ENCODE measurements at places on chromosomes 5 and 9.

DNA sequence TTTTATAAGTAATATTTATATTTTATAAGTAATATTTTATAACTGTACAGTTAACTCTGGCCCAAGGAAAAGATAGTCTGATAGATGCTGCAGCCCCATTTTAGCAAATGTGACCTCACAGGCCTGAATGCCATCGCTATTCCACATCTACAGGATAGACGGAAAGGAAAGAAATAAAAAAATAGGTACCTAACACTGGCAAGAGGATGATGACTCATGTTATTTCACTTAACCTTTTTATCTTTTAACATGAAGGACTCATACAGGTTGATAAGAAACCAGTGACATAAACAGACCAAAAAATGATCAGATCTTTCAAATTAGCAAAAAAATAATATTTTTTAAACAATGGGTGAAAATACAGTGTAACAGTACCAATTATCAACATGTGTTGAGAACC is 2.7 kb downstream of the CD274 start:
- no peak for DNase-seq

- no peak for DNase-seq
Measured at GRCh38 chr9:134944916-134945315, 27.2 kb upstream of the FCN1 start.

- DNase-seq = no peak
Measured at GRCh38 chr5:101425339-101425859, 522.3 kb upstream of the ST8SIA4 start.

DNA sequence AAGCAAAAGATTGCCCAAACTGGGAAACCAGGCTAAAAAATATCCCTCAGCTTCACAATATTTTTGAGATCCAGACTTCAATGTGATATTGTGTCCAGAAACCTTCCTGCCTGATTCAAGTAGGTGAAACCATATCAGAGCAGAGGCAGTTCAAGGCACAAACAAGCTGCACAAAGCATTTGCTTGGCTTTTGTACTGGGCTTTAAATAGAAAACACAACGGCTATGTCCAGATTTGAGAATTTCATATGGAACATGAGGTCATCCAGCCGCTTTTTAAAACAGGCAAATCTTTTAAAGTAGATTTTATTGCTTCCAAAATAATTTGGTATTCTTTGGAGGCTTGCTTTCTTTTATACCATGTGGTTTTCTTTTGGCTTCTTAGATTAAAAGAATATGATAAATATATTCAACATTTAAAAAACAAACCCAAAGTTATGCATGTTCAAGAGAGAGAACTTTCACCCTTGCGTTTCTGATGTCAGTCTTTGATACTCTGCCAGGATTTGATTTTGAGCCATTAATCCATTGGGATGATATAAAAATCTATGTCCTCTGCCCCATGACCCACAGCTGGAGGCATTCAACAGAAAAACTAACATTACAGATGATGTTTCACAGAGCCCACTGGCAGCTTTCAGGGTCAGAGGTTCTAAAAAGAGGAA is 29.0 kb upstream of the CCDC112 start:
- no peak for DNase-seq

DNA sequence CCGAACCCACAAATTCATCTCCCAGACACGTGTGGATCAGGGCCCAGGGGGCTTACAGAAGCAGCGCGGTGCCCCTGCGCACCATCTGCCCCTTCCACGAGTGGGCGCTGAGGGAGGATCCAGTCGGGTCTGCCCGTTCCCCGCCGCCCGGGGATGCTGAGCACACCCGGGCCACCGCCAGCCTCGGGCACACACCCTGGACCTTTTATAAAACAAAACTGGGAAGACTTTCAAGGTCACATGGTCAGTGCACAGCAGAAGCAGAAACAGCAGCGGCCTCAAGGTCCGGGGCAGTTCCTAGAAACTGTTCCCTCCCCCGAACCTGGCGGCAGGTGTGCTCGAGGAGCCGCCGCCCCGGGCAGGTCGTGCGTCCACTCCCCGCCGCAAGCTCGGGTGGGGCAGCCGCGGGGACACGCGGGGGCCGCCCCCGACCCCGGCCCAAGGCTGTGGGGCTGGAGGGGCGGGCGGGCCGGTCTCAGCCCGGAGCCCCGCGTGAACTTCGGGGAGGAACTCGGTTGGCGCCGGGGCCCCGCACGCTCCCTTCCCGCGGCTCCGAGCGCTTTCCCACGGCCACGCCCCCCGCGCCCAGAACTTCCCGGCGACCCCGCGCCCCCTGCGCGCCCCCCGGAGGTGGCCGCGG is 633 bp upstream of the PPP1R26 start:
- peak; percentile 19 for DNase-seq

GRCh38 chr9:133468777-133469421 is 9.1 kb downstream of the CACFD1 start:
- no peak for DNase-seq

GRCh38 chr9:86350006-86350760 is 4.0 kb downstream of the TUT7 start:
- DNase-seq = no peak

DNA sequence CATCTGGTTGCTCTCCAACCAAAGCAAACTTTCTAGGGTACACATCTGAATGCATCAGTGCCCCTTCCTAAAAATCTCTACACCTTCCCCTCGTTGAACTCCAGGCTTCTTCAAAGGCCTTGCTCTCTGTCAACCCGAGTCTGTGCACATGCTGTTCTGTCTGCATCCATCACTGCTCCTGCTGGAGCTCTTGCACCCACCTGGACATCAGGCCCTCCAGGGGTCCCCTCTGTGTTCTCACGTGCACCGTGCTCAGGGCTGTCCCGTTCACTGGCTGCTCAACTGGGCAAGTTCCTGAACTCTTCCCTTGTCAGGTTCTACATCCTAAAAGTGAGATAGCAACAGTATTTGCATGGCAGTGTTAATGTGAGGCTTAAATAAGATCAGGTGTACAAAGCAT is 62.7 kb upstream of the ANGPTL2 start:
- no peak for DNase-seq

GRCh38 chr5:170585273-170585948 is 81.6 kb downstream of the KCNIP1 start:
- DNase-seq = no peak

DNA sequence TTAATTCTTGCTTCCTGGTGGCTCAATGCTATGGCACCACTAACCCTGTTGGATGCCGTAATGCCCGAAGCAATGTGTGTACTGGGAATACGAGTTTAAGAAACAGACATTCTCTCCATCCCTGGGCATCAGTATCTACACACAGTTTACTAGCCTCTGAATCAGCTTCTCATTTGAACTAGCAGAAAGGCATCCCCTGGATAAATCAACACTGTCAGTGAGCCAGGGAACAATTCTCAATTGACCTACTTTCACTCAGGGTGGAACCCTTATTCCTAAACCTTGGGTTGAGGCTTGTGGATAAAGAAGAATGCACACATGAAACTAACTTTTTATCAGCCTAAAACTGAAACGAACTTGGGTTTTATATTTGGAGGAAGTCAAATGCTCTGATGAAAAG is 331.0 kb downstream of the GADD45G start:
- DNase-seq = no peak

GRCh38 chr5:171640480-171640879 is 145.1 kb upstream of the SMIM23 start:
- no peak for DNase-seq

DNA sequence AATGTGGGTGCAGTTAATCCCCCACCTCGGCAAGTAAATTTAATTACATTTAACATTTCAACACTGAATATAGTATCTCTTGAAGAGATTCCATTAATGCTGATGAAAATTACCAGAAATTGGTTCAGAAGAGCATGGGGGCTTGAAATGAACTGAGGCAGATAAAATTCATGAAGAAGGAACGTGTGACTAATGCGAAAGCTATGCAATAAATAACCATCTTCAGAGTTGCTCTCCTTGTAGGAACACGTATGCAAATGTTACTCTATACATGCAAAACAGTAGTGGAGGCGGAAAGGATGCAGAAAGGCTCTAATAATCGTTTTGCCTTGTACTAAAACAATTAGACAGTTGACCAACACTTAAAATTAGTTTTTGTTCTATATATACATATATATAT is 320.2 kb downstream of the CTNND2 start:
- no peak for DNase-seq

DNA sequence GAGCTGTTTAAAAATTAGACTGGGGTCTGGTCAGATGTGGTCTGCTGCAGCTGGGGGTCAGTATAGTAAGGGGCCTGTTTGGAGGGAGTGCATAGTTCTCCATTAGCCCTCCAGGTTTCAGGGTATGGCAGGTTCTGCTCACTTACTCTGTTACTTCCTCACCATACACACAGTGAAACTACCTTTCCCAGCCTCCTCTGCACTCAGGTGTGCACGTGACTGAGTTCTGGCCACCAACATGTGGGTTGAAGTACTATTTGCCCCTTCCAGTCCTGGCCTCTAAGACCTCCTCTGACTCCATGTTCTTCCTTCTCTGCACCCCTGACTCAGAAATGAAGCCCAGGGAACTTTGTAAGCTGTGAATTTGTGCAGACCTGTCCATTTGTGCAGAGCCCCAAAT is 190.5 kb upstream of the CLINT1 start:
- no peak for DNase-seq

DNA sequence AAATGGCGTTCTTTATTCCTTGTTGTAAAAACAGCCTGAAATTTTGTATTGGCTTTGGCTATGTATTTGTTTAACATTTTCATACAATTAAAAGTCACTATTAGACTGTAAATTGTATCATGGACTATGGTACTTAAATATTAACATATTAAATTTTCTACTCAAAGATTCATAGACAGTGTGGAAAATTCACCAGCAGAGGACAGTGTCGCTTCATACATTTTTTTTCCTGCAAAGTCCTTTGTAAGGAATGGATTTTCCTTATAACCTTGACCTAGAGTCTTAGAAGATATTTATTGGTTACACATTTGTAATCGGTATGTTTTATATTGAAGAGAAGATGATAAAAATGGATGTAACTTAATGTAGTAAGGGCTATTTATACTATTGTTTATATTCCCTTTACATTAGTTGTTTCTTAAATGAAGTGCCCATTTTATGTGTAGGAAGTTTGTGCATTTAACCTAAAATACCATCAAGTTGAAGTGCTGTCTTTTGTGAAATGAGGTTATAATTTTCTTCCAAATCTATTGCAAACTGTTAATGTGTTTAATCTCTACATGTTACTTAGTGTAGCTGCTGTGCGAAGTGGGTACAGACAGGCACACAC is 150.1 kb downstream of the KDM4C start:
- DNase-seq = no peak

- no peak for DNase-seq
Measured at GRCh38 chr5:116553366-116553765, 21.3 kb downstream of the SEMA6A start.

- DNase-seq = no peak
Measured at GRCh38 chr5:2021484-2022176, 138.9 kb upstream of the IRX4 start.

DNA sequence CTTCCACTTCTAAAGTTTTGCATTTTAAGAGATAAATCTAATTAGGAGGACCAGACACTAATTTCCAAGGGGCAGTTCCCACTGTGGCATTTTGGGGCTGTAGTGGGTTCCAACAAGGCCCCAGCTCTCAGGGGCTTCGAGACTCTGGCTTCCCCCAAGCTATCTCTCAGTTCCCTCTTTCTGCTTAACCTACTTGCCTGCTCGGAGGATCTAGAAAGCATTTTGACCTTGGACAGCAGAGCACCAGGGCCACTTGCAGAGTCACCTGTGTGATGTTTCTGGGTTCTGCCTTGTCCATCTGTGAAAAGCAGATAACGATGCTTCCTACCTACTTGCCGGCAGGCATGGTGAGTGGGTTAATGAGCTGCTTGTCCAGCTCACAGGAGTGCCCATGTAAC is 175.4 kb downstream of the MED10 start:
- DNase-seq = no peak

GRCh38 chr5:21862986-21863385 is 990.2 kb downstream of the CDH12 start:
- DNase-seq = no peak

- DNase-seq = no peak
Measured at GRCh38 chr9:27924502-27924901, 351.2 kb upstream of the C9orf72 start.

- no peak for DNase-seq
Measured at GRCh38 chr9:81256368-81256767, 433.0 kb downstream of the TLE1 start.

DNA sequence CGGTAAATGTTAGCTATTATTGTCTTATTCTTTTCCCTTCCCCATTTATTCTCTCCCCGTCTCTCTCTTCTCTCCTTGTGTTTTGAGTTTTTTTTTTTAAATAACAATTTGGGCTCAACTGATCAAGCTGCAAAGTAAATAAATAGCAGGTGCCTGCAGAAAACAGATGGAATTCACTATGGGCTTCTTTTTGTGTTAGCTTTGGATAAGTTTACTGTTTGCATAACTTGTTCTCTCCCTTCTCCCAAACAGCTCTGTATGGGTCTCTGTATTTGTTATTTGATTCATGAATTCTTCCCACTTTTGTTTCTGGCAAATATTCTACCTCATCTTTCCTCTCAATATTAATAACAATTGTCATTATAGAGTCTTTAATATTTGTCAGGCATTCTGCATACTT is 111.8 kb upstream of the ASTN2 start:
- DNase-seq = no peak

DNA sequence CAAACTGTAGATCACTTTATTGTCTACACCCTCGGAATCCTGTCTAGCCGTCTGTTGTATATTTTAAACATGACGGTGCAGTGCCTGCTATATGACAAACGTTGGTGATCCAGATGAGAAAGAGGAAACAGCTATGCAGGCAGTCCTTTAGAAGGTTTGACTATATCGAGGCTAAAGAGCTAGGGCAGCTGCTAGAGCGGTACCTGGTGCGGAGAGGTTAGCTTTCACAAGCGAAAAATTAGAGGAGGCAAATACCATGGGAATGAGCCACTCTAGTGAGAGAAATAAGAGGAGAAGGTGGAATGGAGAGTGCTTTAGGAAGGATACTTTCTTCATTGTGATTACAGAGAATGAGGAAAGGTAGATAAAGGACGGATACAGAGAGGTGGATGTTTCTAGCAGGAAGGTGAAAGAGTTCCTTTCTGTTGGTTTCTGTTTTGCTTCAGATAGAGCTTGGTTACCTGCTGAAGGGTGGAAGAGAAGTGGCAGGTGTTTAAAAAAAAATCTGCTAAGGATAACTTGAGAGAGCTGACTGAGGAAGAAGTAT is 959 bp upstream of the FBXL17 start:
- DNase-seq = no peak

DNA sequence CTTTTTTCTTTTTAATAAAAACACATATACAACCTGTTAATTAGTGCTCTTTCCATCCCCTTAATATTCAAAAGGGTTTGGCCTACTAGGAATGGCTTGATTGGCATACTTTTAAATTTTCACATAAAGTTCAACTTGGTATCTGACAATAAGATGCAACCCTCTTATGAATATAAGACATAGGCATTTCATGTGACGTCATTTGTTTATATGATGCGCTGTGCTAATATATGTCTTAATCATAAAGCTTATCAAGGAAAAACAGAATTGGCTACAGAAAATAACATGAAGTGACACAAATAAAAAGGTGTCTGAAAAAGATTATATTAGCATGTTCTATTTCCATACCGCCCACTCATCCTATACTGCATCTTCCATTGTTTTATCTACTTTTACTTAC is 1642.4 kb downstream of the EFNA5 start:
- DNase-seq = no peak

- no peak for DNase-seq
Measured at GRCh38 chr5:147601652-147602051, 91.8 kb upstream of the DPYSL3 start.

GRCh38 chr5:141040771-141041426 is 10.3 kb upstream of the PCDHB1 start:
- DNase-seq = peak; percentile 83

GRCh38 chr9:12368569-12368968 is 324.6 kb upstream of the TYRP1 start:
- no peak for DNase-seq

Data from activated CD4-positive, alpha-beta memory T cell treated with anti-CD3 and anti-CD28 coated beads for 36 hours (primary cell).